Hippocampal formation (tissue), 2 donors: ENCODE measurements at places on chromosomes 6 and 20.

DNA sequence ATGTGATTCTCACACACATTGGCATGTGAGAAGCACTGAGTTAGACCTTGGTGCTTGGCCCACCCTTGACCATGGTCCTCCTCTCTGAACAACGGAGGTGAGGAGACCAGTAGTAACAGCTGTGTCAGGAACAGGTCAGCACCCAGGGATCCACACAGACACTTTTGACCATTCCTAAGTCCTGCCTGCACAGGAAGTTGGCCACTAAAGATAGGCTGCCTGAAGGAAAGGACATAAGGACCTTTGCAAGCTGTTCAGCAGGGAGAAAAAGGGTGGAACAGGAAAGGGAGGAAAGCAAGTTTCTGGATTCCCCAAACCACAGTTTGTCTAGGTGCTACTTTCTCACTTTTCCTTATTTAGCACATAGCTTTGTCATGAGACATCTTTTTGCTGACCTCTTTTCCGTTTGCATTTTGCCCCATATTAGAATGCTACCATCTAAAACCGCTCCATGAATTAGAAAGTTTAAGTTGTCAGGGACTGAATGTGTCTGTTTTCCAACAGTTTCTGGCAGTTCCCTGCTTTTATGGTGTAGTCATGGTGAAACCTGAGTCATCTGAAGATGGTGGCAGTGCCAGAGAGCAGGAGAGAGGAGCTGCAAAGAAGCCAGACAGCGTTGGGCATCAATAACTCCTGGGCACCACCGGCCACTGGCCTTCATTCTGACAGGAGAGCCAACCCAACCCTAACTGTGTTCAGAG, 1.1 kb upstream of the CD109 start:
- no peak for DNase-seq

DNA sequence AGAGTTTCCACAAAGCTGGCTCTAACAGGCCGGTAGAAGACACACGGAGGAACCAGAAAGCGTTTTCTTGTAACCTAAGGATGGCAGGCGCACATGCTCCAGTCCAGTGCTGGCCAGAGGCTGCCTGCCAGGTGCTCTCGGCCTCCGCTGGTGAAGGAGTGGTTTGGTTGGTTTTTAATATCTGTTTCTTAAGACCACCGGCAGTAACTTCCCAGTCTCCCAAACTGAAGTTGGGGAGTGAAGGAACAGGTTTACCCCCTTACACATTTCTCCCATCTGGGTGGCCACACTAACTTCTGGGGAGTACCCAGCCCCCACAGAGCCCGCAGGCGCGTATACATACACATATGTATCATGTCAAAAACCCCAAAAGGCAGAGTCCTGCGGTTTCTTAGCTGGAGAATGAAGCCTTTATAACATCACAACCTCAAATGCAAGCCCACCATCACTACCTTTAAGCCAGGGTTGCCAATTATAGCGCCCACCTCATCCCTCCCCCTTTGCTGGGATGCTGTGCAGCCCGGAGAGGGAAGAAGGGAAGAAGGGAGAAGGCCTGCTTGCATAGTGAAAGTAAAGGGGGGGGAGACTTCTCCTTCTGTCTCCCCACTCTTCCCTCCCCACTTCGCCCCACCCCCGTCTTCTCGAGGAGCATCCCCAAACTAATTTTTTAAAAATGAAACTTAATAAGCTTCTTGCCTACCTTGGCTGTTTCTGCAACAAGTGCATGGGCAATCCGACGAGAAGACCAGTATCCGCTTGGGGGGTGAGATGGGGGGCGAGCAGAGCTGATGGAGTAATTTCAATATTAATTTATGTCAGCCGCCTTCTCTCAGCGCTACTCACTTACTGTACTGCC, 1.0 kb downstream of the TRERF1 start:
- DNase-seq: no peak

GRCh38 chr20:57902473-57902872, 192.7 kb upstream of the PMEPA1 start:
- DNase-seq: no peak

DNA sequence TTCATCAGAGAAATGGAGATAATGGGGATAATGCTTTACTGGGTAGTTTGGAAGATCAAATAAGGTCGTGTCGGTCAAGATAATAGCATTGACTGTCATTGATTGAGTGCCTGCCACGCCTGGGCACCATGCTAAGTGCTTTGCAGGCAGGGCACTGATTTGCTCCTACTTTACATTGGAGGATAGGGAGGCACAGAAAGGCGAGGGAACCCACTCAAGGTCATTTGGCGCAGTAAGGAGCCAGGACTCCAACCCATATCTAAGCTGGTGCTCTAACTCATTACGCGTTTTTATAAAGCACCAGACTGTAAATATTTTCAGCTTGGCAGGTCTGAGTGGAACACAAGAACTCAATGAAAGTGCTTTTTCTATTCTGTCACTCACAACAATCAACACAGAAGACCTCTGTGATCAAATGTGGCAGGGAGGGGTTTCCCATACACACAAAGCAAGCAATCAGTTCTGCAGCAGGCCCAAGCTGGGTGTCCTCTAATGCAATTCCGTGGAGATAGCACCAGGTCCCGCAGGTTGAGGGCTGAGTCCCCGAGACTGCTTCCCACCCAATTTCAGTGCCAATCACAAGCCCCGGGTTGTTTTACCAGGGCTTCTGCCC, 373.6 kb downstream of the CDH26 start:
- peak; percentile 34 for DNase-seq

DNA sequence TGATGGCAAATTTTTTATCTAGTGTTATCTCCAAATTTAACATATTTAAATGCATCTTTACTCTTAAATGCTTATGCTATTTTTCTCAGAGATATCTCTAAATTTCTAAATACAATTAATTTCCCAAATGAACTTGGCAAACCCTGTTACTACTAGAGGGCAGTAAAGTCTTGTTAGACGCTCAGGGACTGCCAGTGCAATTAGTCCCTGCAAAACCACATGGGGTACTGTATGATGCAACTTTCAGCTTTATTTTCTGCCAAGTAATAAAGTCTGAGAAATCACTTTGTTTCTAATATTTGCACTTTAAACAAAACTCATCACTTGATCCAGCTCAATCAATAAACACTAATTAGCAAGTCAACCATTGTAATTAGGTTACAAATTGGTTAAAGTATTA, 76.0 kb upstream of the ADGRB3 start:
- DNase-seq: peak; percentile 71
